ENCODE measurements at places on chromosomes 1 and 21.

DNA sequence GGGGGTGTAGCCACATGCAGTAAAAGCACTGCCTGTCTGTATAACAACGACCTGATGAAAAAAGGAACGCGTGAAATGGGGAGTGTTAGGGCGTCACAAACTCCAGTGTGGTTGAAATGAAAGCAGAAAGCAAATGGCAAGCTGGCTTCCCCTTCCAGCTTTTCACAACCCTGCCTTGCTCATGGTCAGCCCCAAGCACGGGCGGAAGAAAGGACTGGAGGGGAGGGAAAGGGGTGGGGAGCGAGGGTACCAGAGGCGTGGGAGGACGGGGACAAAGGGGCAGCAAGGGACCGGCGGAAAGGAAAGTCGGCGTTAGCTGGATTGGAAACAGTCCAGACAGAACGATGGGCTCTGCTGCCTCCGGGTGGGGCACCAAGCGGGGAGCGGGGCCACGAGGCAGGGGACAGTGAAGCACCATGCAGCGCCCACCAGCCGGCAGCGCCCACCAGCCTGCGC, 9.6 kb downstream of the VPS26C start:
- DNase-seq: no peak

DNA sequence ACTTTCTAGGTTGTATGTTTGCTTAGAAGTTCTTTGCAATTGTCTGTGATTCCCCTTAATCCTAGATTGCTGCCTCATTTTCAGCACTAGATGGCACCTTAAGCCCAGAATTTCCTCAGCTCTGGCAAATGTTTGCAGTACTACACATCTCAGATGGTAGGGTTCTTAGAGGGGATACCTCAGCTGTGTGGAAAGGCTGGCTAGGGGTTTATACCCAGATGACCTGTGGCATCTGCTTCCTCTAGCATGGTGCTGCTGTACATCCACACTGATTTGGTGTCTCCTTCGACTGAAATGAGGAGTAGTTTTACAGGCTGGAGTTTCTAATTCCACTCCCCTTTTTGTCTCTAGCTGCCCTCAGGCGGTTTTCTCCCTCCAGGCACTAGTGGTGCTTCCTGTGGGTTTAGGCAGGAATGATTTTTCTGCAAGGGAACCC, 23.5 kb downstream of the ASB17 start:
- DNase-seq: peak; percentile 23

- no peak for DNase-seq
These were observed 86.9 kb downstream of the LYST start for GRCh38 chr1:235779770-235780169.

GRCh38 chr1:112445596-112445995, 49.6 kb downstream of the CTTNBP2NL start:
- no peak for DNase-seq

- no peak for DNase-seq
These were observed 393.5 kb downstream of the SMYD3 start for GRCh38 chr1:246113555-246114095.

DNA sequence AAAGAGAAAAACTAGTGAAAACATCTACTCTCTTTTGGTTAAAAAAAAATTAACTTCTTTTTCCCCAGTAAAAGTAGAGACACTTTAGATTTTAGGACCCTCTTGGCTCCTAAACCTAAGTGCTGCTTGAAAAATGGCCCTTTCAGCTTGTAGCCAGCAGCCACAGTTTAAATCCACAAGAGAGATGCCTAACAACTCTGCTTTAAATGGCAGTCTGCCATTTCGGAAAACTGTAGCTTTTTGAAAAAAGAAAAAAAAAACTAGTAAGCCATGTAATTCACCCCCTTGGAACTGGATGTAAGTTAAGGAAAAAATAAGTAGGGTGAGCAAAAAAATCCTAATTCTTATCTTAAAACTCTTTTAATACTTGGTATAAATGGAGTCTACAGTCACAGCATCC, 56.0 kb downstream of the LHX9 start:
- DNase-seq: no peak

- DNase-seq: no peak
These were observed 197.3 kb downstream of the MRPL39 start for GRCh38 chr21:25409978-25410377.

GRCh38 chr1:84587099-84587498, 12.9 kb upstream of the CTBS start:
- no peak for DNase-seq

GRCh38 chr1:115413208-115413607, 75.2 kb upstream of the NGF start:
- no peak for DNase-seq

DNA sequence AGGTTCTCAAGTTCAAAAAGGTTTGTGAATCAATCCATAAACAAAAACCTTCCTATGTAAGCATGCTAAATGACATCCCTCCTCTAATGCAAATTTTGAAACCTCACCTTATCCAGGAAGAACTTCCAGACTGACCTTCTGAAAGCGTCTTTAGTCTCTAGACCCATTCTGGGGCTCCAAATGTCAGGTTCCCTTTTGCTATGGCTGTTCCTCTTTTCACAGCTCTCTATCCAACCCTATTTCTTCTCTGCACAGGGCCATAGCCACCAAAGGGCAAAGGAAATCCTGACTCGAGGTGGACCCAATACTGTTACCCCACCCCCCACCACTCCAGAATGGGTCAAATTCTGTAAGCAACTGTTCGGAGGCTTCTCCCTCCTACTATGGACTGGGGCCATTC, 3.4 kb downstream of the ATP1A4 start:
- DNase-seq: no peak

- DNase-seq: no peak
These were observed 61.9 kb downstream of the UBE2T start for GRCh38 chr1:202279806-202280205.

GRCh38 chr21:16770266-16770665, 742.6 kb upstream of the CXADR start:
- peak; percentile 5 for DNase-seq

- DNase-seq: peak; percentile 4
These were observed 93.5 kb upstream of the ACTL8 start for GRCh38 chr1:17661546-17662157.

GRCh38 chr1:163523375-163524029, 201.7 kb downstream of the NUF2 start:
- no peak for DNase-seq

GRCh38 chr1:30600258-30600657, 123.1 kb downstream of the MATN1 start:
- no peak for DNase-seq

DNA sequence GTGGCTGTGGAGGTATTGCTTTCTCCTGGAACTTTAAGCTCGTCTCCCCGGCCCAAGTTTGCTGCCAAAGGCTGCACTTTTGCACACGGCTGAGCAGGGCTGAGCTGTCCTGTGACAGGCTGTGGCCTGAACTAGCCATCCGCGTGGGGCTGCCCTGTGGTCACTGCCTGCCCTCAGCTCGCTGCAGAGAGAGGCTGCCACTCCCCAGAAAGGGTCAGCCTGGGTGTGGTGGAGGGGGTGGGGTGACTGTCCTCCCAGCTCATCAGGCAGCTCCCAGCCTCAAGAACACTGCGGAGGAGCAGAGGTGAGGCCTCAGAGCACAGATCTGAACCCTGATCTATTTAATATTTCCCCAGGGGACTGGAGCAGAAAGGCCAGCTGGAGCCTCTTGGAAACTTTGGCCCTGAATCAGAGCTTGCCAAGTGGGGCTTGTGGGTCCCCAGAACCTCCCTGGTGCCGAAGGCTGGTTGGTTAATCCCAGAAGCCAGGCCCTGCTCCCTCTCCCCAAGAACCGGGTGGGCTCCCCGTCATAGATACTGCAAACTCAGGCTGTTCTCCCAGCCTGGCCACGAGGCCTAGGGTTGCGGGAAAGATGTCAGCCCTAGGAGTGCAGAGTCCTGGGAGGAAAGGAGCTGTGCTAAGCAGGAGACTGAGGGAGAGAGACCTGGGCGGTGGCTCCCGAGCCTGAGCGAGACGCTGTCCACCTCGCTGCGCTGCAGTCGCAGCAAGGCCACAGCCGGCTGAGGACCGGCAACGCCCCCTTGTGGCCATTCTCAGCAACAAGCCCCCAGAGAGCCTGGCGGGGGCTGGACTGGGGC, 125.1 kb upstream of the IPO9 start:
- no peak for DNase-seq

- DNase-seq: no peak
These were observed 22.7 kb downstream of the KRTAP10-1 start for GRCh38 chr21:44517175-44517899.

DNA sequence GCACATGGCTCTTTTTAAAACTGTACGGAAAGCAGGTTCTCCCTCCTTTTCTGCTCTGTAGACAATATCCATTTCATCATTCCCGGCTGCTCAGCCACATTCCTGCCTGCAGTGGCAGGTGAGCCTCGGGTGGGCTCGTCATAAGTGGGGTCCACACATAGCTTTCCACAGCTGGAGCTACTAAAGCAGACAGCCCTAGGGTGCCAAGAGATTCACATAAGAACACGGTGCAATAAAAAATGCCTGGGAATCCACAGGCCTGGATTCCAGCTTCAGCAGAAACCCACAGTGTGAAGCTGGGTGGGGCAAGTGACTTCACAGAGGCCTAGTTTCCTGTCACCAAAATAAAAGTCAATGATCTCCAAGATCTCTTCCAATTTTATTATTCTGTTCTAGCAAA, 96.4 kb downstream of the MIS18A start:
- no peak for DNase-seq

- no peak for DNase-seq
These were observed 179.3 kb downstream of the KAZN start for GRCh38 chr1:14777516-14778506.

DNA sequence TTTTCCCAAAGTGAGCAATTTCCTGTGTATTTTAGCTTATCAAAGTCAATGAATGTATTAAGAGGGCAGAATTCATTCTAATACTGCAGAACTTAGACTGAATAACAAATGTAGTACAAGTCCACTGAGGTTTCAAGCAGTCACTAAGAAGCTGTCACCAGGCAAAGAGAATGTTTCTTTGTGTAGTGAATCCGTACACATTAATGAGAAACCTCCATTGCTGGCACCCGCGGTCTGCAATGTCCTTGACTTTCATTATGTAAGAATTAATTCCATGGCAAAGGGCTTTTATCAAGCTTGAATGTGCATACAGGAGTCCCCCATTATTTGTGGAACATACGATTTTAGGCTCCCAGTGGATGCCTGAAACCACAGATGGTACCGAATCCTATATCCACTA, 719.5 kb upstream of the TMPRSS15 start:
- no peak for DNase-seq

DNA sequence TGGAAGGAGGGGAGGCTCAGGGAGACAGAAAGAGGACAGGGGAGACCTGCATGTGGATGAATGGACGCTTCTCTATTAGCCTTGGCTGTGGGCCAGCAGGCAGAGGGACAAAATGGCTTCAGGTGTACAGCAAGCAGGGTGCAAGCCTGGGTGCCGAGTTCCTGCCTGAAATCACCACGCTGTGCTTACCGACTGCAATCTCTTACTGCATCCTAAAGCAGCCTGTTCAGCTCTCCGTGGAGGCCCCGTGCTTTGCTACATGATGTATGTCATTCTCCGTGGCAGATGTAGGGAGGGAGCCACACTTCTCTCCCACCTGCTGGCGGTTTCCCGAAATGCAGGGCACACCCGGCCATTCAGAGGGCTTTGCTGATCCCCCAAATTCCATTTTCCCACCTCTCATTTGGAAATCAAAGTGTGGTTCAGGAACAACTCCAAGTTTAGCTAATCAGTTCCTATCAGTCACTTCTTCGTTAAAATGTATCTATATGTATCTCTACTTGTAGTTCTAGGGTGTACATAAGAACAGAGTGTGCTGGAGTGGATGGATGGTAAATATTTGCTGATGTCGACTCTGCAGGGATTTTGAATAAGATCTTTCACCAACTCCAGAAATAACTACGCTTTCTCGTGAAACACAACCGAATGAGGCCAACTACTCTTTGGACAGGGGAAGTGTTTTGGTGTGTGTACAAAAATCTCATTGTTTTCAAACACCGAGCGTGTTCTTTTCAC, 122.3 kb upstream of the BACE2 start:
- no peak for DNase-seq

GRCh38 chr1:61399199-61399598, 316.8 kb downstream of the NFIA start:
- DNase-seq: no peak

DNA sequence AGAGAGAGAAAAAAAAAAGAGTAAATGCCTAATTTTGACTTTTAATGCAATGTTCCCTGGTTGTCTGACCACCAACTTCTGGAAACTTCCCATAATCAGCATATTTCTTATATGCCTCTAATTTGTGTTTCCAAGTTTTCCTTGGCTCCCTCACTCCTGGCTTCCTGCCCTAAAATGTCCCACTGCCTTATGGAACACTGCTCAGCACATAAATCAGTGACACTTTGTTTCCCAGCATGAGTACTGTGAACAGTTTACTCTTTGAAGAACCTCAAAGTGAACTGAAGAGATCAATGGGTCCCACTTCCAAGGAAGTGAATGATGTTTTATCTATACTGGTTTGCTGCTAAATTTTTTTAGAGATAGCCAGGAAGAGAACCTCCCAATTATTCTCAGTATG, 271.3 kb upstream of the PRMT6 start:
- peak; percentile 21 for DNase-seq

- DNase-seq: no peak
These were observed 3.9 kb downstream of the TACSTD2 start for GRCh38 chr1:58573138-58573537.

DNA sequence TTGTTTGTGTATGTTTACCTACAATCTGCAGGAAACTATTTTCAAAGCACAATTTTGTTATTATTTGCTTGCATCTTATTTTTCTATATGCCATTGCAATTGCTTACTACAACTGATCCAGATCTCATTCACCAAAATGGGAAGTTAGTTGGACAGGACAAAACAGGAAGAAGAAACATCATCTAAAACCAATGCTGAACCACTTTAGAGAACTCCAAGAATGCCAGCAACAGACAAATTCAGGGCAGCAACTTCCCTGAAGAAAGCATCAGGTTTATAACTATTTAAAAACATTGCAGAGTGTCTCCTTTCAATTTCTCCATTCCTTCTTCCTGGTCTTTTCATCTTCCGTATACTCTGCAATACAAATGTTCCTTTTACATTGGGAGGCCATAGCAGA, 82.4 kb upstream of the SMYD2 start:
- no peak for DNase-seq

GRCh38 chr1:64839732-64840405, 95.0 kb downstream of the RAVER2 start:
- no peak for DNase-seq

DNA sequence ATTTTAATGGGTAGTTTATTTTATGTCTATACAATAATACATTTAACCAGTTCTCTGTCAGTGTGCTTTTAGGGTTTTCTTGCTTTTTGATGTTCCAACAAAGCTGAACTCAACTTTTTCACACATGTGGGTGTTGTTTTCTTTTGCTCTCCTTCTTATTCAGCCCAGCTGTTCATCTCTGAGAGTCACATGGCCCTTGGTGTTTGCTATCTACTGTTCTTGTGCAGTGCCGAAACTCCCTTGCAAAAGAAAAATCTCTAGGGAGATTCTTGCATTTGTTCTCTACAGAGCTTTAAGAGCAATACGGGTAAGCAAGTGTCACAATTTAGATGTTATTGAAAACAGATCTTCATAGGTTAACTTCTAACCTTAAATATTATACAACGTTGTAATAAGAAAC, 281.1 kb upstream of the CXADR start:
- no peak for DNase-seq

- DNase-seq: peak; percentile 18
These were observed 221.3 kb upstream of the KCTD3 start for GRCh38 chr1:215345766-215346165.

GRCh38 chr1:39116860-39117728, 87.4 kb upstream of the MACF1 start:
- no peak for DNase-seq

Data from fibroblast of skin of left biceps (primary cell).